Activated CD4-positive, alpha-beta T cell treated with anti-CD3 and anti-CD28 coated beads, Interleukin-2, Interleukin-6, amounts not matched to agents 100 ng/mL and 50 ng/mL, durations not matched to agents 16 hours and 8 hours (primary cell): ENCODE measurements at places on chromosomes 13 and 19.

GRCh38 chr13:55553701-55554100, 1587.0 kb upstream of the PRR20A start:
- DNase-seq = no peak

GRCh38 chr19:29711584-29712132, 3.4 kb downstream of the C19orf12 start:
- DNase-seq = no peak

GRCh38 chr13:50376895-50377575, 361.8 kb downstream of the KCNRG start:
- no peak for DNase-seq

DNA sequence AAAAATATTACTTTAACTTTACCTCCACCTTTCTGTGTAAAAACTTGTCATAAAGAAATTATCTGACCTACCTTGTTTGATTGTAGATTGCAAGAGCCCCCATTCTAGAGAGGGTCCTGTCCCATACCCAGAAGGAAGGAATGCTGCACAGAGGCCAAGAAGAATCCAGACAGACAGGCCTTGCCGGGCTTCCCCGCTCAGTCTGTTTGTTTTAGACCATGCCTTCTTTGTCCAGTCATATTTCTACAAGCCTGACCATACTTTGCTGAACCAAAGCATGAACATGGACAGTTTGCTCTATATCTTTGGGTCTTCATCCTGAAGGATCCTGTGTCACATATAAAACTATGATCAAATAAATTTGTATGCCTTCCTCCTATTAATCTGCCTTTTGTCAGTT, 95.8 kb upstream of the MYCBP2 start:
- DNase-seq = no peak

- no peak for DNase-seq
These were observed 34.0 kb upstream of the SPRY2 start for GRCh38 chr13:80374901-80375300.

DNA sequence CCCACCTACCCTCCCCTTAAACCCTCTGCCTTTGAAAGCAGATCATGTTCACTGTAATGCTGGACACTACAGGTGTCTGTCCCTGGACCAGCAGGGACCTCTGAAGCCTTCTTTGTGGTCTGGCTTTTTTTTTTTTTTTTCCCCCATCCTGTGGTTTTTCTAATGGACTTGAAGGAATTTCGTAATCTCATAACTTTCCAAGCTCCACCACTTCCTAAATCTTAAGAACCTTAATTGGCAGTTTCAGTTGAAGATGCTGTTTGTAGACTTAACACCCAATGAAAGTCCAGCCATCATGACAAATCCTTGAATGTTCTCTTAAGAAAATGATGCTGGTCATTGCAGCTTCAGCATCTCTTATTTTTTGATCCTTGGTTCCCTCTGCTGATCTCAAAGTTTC, 45.0 kb upstream of the LRCH1 start:
- DNase-seq = no peak

- DNase-seq = no peak
These were observed 133.2 kb downstream of the TUBA3C start for GRCh38 chr13:19048381-19048780.

GRCh38 chr19:33191501-33191900, 2.6 kb upstream of the LRP3 start:
- DNase-seq = no peak

DNA sequence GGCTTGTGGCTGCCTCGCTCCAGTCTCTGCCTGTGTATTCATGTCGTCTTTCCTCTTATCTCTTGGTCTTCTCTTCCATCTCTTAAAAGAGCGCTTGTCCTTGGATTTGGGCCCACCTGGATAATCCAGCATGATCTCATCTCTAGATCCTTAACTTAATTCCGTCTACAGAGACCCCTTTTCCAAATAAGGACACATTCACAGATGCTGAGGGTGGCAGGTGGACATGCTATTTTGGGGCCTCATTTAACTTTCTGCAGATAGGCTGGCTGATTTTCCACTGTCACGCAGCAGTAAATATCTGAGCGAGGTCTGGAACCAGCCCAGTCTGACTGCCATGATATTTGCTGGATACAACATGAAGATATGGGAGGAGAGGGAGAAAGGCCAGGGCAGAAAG, 41.5 kb upstream of the TSHZ3 start:
- DNase-seq = no peak

DNA sequence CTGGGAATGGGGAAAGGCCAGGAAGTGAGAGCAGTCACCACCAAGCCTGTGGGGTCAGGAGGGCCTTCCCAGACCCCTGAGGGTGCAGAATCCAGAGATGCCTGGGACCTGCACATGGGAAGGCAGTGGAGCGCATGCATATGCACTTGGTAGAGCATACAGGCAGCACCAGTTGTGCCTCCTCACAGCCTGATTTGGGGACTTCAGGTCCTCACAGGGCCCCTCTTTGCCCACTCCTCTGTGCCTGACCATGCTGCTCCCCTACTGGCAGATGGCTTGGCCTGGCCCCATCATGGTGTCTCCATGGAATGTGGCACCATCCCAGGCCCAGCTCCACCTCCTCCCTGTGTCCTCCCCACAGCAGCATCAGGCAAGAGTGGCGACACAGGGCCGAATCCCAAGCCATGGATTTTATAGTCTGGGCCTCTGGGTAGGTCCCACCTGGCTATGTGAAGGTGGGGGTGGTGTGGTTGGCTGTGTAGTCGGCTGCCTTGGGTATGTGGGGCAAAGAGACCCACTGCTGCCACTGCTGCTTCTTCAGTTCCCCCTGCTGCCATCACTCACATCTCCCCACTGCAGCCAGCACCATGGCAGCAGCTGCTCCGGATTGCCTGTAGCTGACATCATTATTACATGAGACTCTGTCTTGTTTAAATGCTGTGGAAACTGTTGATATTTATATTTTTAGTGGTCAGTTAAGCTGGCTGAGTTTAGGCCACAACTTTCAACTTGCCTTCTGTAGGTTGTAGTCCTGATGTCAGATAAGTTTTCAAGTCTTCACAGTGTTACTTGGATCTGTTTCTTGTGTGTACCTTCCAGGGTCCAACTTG, 247.0 kb downstream of the GPC6 start:
- no peak for DNase-seq

DNA sequence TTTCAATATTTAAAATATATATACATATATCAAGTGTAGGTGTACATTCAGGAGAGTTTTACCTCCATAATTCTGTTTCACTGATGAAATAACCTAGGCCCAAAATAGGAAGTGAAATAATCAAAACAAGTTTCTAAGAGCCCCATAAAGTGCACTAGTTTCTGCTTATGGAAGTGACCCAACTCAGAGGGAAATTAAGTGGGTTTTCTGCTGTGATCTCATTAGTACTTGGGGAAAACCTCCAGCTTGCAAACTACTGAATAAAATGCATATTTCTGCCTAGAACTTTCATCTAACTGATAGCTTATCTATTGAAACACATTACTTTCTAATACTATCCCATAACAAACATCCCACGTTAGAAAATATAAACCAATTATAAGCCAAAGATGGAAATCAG, 45.4 kb upstream of the MIR17HG start:
- DNase-seq = no peak

DNA sequence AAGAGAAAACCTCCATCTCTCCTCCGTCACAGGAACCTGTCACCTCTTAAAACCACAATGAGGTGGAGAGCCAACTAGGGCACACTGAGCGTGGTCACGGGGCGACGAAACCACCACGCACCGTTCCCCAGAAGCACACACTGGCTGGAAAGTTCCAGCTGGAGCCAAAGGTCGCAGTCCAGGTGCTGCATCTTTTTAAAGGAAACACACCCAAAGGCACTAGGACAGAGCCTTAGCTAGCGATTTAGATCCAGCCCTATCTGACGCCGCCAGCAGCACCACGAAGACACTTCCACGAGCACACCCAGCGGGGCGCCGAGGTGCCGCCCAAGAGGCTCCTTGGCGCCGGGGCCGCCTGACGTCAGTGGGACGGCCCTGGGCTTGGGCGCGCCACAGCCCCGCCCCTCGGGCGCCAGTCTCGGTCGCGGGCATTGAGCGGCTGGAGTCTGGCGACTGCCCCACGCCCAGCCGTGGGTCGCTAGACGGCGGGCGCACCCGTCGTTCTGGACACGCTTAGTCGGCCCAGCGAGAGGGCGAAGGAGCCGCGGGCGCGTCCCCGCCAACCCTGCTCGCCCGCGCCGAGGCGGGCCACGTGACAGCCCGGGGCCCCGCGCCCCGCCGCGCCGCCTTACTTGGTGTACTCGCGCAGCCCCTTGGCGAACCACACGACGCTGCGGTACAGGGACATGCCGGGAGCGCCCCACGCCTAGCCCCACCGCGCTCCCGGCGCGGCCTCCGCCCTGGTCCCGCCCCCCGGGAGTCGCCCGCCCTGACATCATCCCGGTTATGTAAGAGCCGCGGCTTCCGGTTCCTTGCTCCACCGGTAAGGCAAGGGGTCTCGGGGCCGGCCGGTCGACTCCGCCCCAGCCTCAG, at the start of gene DHRS12:
TSS of gene DHRS12 (minus strand) at position 742 of the 873 bp plus-strand sequence. CDS start 4,504 bp downstream, outside the sequence.
- peak; percentile 90 for DNase-seq

- no peak for DNase-seq
These were observed 117.3 kb downstream of the POSTN start for GRCh38 chr13:37481011-37481884.
